ENCODE measurements at places on chromosomes 12 and 14.

DNA sequence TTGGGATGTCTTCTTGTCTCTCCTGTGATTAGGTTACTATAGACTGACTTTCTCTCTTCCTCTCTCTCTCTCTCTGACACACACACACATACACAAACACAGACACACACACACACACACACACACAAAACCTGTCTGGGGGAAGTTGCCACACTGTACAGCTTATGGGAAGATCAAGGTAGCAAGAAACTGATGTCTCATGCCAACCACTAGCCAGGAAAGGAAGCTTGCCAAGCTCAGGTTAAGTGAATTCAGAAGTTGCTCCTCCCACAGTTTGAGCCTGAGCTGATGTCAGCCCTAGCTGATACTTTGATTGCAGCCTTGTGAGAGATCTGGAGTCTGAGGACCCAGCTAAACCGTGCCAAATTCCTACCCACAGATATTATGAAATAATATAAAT is 67.1 kb downstream of the PPFIA2 start:
- DNase-seq, result no peak

- DNase-seq, result no peak
These were observed 259.6 kb downstream of the AKAP6 start for GRCh38 chr14:32588448-32589320.

GRCh38 chr14:65255029-65255545 is 152.8 kb upstream of the MAX start:
- DNase-seq, result peak; percentile 42

- DNase-seq, result no peak
These were observed 24.6 kb upstream of the CIT start for GRCh38 chr12:119901670-119902069.

- DNase-seq, result no peak
These were observed 6.5 kb upstream of the ACACB start for GRCh38 chr12:109109746-109110350.

- DNase-seq, result no peak
These were observed 94.7 kb upstream of the NOS1 start for GRCh38 chr12:117456076-117456475.

GRCh38 chr14:103156651-103157378 is 33.6 kb downstream of the TNFAIP2 start:
- no peak for DNase-seq

Data from SW 1271 (cell line).